ENCODE measurements at places on chromosomes 12 and 14.

DNA sequence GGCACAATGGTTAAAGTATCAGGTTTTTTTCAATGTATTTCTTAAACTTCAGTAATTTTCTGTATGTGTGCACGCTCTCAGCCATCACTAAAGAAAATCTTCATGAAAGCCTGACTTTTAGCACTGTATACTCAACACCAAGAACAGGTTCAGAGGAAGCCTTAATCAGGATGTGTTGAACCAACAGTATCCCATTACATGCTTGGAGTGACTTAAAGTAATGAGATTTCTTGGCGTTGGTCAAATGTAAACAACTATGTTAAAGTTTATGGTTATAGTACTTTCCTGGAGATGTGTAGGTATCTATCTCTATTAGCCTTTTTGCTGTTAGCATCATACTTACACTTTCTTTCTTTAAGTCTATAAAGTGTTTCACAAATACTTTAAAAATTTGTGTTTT lies 335.0 kb downstream of the CCER1 start:
- no peak for DNase-seq

DNA sequence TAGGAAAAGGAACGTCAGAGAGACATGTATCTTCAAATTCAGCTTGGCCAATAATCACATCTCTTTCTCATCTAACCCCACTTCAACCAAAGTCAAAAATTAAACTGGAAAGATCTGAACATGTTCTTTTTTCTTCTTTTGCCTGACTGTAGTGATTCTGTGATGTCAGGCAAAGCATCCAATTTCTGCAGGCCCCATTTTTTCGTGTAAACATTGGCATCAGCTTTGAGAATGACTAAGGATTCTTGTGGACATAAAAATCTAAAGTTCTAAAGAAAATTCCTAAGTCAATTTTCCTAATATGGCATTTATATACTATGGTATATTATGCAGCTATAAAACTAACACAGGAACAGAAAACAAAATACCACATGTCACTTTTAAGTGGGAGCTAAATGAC lies 89.1 kb downstream of the STXBP6 start:
- DNase-seq = no peak

- DNase-seq = peak; percentile 51
These were observed 123.1 kb downstream of the GALC start for GRCh38 chr14:87869619-87870583.

- DNase-seq = no peak
These were observed 47.5 kb downstream of the SINHCAF start for GRCh38 chr12:31278424-31278823.

DNA sequence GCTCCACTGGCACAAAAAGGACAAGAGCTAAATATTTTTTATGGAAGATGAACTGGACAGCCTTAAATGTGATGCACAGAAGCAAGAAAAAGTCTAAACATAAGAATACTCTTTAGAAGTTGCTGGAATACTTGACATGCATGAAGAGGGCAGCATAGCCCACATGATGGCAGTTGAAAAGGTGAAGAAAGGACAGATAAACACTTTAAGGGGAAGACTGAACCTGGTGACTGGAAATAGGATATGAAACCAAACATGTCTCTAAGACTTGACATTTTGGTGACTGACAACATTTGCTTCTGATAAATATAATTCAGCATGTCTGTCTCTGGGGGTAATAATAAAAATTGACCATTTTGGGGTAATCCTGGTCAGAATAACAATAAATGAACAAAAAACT lies 273.1 kb downstream of the CCDC91 start:
- DNase-seq = no peak

GRCh38 chr14:72706485-72706884 lies 187.4 kb downstream of the DPF3 start:
- no peak for DNase-seq

GRCh38 chr12:120132863-120133385 lies 16.4 kb upstream of the RAB35 start:
- no peak for DNase-seq

DNA sequence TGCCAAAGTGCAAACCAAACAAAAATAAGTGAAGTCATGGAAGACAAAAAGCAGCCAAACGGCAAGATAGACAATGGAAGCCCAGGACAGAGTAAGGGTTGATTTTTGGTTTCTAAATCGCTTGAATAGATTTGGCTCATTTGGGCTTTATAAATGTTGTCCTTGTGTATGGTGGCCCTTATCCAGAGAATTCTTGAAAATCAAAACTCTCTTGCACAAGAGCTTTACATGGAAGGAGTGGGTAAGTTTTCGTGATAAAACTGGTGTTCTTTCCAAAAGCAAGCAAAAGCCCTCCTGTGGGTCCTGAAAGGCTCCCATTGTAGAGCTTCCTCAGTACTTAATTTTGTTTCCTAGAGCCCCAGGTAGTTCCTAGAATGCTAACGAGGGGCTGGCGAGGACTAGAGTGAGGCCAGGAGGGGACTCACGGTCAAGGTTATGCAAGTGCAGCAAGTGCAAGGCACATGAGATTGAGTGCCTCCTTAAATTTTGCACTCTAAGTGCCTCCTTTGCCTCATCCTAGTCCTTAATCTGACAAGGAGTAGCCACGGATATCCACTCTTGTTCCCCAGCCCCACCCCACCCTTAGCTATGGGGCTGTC lies 4.1 kb downstream of the SIX6 start:
- DNase-seq = no peak

GRCh38 chr14:22428700-22429291 lies 160.2 kb downstream of the DAD1 start:
- peak; percentile 33 for DNase-seq

GRCh38 chr14:101088395-101088667 lies 184.8 kb upstream of the RTL1 start:
- DNase-seq = no peak

- no peak for DNase-seq
These were observed 5.0 kb downstream of the CCND2 start for GRCh38 chr12:4278329-4279197.

GRCh38 chr12:113478351-113479011 lies 6.8 kb upstream of the LHX5 start:
- DNase-seq = no peak

GRCh38 chr12:33349791-33350190 lies 89.8 kb downstream of the SYT10 start:
- DNase-seq = no peak

- peak; percentile 78 for DNase-seq
These were observed 708.8 kb downstream of the RERGL start for GRCh38 chr12:17381211-17381610.

GRCh38 chr12:130925666-130926015 lies 28.1 kb upstream of the ADGRD1 start:
- DNase-seq = no peak

GRCh38 chr12:47867495-47867941 lies 37.3 kb downstream of the VDR start:
- peak; percentile 94 for DNase-seq

DNA sequence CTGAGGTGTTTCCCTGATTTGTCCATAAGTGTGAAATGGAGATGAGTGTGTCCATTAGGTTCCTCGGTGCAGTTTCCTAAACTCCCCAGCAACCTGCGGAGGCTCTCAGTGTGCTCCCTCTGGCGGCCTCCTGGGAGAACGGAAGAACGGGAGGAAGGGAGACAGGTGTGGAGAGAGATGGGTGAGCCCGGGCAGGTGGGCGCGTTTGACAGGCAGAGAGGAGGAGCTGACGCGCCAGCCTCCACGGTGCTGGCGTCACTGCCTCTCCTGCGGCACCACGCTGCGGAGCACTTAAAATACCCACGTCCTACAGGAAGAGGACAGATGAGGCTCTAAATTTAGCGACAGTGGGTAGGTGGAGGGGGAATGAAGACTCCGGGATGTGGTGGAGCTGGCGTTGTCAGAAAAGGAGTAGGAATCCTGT lies 26.8 kb upstream of the PEX5 start:
- DNase-seq = peak; percentile 50

GRCh38 chr12:122393817-122394216 lies 28.7 kb downstream of the CLIP1 start:
- DNase-seq = no peak

GRCh38 chr14:36671149-36671548 lies 9.5 kb downstream of the PAX9 start:
- no peak for DNase-seq

- peak; percentile 43 for DNase-seq
These were observed 54.5 kb upstream of the MAX start for GRCh38 chr14:65156568-65157366.

DNA sequence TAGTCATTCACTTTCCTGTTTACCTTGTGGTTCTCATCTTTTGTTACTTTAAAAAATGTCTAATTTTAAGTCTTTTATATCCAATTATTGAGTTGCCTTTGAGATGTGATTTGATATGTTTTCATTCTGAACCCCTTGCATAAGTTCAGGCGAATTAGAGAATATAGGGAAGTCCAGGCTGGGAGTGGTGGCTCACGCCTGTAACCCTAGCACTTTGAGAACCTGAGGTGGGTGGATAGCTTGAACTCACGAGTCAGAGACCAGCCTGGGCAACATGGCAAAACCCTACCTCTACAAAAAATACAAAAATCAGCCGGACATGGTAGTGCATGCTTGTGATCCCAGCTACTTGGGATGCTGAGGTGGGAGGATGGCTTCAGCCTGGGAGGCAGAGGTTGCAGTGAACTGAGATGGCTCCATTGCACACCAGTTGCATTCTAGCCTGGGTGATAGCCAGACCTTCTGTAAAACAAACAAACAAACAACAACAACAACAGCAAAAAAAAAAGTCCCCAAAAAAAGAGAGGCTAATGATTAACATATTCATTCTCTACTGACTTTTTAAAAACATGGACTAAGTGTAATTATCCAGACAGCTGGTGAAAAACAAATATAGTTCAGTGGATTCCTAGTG lies 451.1 kb upstream of the RGS6 start:
- DNase-seq = no peak

GRCh38 chr12:4562034-4562657 lies at the start of gene DYRK4:
Gene DYRK4 (plus strand): TSS chr12:4562208. CDS start chr12:4562246, 38 bp downstream.
- DNase-seq = peak; percentile 79

- DNase-seq = peak; percentile 68
These were observed 31.2 kb upstream of the USP44 start for GRCh38 chr12:95582230-95583058.

GRCh38 chr12:51415931-51416330 lies 8.7 kb upstream of the SLC4A8 start:
- peak; percentile 44 for DNase-seq

GRCh38 chr12:55548756-55549155 lies 646 bp upstream of the OR6C4 start:
- DNase-seq = no peak

- peak; percentile 67 for DNase-seq
These were observed 87.1 kb downstream of the TMEM260 start for GRCh38 chr14:56666716-56667115.

DNA sequence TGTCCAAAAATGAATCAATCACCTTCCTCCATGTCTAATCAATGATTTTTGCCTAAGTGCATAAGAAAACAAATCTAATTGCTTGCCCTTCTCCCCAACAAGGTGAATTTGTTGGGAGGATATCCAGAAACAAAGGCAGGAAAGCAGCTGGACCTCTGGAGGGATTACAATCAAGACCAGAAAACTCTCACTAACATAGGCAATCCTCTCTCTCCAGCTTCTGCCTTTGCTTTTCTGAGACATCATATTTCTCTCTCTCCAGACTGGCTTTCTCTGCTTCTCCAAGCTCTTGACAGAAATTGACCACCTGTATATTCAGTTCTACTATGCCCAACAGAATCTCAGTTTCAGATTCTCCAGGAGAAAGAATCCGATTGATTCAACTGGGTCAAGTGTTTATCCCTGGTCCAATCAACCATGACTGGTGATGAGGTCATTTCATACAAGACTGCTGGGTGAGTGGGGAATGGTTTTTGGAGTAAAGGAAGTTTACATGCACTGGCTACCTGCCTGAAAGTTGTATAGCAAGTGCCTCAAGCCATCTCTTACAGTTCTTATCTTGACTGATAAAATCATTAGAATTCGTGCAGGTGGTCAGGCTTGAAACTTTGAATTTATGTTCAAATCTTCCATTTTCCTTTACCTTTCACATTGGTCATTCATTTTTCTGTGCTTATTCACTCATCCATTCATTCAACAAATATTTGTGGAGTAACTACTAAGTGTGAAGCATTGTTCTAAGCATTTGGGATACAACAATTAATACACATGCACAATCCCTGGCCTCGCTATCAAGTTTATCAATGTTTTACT lies 22.2 kb upstream of the CFAP54 start:
- DNase-seq = peak; percentile 86

GRCh38 chr12:103547929-103548328 lies 39.1 kb upstream of the STAB2 start:
- DNase-seq = no peak

DNA sequence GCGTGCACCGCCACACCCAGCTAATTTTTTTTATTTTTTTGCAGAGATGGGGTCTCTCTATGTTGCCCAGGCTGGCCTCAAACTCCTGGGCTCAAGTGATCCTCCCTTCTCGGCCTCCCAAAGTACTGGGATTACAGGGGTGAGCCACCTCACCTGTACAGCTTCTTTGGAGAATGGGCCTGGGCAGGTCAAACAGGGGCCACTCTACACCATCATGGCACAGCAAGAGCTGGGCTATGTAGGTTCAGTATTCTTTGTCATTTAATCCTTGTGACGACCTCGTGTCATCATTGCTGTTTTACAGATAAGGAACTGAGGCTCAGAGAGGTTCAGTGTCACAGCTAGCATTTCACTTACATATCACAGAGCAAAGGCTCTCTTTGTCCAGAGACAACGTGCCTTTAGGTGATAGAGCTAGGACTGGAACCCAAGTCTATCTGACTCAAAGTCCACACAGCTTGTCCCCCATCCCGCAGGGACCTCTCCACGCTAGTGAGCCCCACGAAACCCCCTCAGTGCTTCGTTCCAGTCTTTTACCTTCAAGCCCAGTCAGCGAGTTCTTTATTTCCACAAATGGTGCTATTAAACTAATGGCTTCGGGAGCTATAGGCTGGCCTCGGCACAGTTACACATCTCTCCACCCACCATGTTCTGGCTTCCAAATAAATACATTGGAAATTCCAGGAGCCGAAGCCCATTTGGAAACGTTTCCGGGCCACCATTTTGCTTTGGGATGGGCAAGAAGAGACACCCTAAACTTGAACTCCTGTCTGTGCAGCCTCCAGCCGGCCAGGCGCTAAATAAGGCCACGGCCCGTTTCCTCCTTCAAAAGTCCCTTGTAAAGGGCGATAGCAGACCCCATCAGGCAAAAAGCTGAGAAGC lies 660 bp upstream of the MAP1LC3B2 start:
- no peak for DNase-seq

DNA sequence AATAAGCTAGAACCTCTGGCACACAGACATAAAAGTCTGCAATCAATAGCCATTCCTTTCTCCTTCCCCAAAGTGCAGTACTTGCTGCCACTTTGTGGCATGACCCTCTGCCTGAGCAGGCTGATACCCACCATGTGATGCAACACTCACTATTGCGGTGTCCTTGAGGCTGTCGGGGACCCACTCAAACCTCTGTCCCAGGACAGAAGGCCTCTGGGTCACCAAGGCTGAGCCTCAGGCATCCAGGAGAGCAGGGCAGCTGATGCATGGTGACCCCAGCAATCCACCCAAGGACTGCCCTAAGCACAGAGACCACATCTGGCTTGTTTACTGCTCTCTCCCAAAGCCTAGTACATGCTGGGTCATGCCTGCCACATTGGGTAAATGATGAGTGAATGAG lies 114.2 kb downstream of the DPF3 start:
- DNase-seq = no peak

GRCh38 chr12:114903083-114903691 lies 219.2 kb upstream of the TBX3 start:
- DNase-seq = peak; percentile 95

All from ELR (cell line).